Activated gamma-delta T cell treated with Interleukin-2 at 50 U/mL for 16 hours (primary cell): ENCODE measurements at places on chromosomes 7 and 10.

DNA sequence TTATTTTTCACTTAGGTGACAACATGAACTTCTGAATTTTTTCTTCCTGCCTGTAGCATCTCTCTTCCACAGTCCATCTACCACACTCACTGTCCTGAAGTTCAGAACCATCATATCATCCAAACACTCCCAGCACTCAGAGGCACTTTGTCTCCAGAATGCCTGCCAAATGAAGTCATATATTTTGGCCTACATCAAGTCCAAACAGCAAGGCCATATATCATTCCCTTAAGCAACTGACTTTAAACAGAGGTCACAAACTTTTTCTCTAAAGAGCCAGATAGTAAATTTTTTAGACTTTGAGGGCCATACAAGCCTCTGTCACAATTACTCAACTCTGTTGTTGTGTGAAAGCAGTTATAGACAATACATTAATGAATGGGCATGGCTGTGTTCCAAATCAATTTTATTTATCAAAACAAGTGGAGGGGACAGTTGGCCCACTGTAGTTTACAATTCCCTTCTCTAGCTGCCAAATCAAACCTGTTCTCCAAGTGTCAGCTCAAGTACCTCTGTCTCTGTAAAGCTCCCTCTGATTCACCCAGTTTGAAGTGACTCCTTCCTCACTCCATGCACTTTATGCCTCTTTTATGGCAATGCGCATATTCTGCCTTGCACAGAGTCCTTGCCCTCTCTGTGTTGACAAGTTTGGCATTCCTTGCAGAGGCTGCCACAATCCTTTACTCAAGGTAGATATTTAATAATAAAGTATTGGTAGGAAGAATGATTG is 305.7 kb downstream of the FZD1 start:
- no peak for DNase-seq

DNA sequence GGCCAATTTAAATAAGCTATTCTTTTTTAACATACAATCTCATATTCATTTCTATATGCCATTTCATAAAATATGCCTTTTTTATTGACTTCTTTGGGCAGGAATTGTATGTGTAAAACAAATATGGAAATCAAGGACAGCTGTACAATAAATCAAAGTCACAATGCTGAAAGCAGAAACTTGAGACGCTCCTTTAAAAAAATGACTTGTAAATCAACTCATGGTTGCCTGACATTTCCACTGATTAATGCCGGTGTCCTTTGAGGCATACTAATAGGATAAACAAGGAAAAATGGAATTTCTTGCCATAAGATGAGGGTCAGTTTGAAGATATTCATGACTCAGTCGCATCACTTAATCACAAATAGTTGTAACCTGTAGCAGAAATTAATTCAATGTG is 247.4 kb upstream of the TEX47 start:
- no peak for DNase-seq

GRCh38 chr7:99267841-99268576 is 4.6 kb upstream of the MYH16 start:
- DNase-seq = no peak

DNA sequence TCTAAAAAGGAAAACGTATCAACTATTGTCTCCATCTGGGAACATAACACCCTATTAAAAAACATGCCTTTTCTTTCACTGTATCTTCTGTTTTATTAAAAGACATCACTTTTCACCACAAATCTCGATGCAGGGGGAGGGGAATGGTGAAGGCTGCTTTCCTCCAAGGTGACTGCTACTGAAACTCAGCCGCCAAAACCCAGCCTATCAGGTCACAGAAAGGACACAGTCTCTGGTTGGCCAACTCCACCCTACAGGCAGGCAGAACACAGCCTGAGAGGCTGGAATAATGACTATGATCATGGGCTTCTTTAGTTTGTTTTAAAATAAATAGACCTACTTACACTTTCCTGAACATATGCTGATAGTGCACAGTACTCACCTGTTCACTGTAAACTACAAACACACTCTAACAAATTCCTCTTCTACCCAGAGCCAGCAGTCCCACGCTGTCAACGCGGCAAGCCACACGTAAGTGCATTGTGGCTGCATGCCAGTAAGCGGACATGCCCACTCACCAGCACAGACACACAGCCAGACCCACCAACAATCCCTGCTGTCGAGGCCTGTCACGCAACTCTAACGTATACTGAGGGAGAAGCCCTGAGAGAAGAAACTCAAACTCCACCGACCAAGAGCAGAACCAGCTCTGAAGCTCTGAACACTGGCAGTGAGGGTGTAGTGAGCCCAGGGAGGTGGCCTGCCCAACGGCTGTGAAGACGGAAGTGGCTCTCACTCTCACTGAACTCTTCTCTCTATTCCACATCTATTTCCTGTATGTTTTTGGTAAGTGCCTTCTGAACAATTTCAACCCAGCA is 41.8 kb downstream of the NCAPG2 start:
- DNase-seq = no peak
